ENCODE measurements at places on chromosomes 6 and 20.

DNA sequence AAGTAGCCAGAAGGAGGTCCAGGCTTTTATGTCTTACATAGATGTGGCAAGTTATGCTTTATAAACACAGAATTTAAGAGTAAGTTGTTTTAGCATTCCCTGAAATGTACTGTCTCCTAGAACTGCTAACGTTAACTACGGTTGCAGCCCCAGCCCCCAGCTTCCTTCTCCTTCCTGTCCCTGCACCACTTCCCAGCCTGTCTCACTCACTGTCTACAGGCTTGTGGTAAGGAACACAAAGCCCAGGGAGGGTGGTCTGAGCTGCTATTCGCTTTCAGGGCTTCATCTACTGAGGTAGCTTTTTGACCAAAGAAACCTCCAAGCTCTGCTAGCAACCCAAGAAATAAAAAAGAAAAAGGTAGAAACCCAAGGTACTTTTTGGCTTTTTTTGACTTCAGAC, 35.9 kb downstream of the PCSK2 start:
- DNase-seq, result peak; percentile 10

- DNase-seq, result peak; percentile 83
These were observed 11.4 kb downstream of the TEAD3 start for GRCh38 chr6:35485402-35485877.

- DNase-seq, result no peak
These were observed 12.5 kb downstream of the FBXO30 start for GRCh38 chr6:145802141-145802540.

- DNase-seq, result no peak
These were observed 3.6 kb downstream of the GHRH start for GRCh38 chr20:37257988-37258387.

- DNase-seq, result peak; percentile 72
These were observed 62.1 kb downstream of the NOL4L start for GRCh38 chr20:32522776-32523612.

- no peak for DNase-seq
These were observed 135.2 kb downstream of the DLL1 start for GRCh38 chr6:170155464-170156196.

DNA sequence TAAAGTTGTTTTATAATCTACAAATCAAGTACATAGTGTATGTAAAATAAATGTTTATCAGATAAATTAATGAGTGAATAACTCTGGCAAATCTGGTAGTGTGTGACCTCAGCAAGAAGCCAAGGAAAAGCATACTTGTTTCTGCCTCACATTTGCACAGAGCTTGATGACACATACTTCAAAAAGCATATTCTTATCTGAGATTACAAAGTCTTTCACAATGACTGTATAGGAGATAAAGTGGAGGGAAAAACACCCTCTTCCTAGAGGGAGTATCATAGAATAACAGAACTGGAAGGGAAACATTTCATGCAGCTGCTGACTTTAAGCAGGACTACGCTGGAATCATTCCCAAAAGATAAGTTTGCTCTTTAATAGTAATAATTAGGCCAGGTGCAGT, 28.1 kb upstream of the AKAP7 start:
- peak; percentile 73 for DNase-seq

- peak; percentile 78 for DNase-seq
These were observed 53.7 kb downstream of the BMP7 start for GRCh38 chr20:57212534-57213276.

DNA sequence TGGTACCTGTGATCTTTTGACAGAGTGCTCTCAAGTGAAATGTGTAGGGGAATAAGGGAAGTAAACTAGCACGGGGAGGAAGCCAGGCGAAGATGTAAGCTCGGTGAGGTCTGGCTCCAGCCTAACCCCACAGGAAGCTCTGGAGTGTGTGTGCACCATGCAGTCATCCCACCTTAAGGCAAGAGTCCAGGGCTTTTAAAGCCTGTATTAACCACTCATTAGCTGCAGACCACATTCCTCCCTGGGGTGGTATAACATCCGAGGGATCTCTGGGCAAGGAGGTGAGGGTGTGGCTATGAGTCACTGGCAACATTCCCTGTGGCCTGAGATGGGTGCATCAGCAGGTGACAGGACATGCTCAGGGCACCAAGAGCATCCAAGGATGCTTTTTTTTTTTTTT, 12.5 kb upstream of the RANBP9 start:
- DNase-seq, result no peak

- no peak for DNase-seq
These were observed 16.1 kb upstream of the ATP9A start for GRCh38 chr20:51784299-51784698.

GRCh38 chr20:658202-658601, 5.2 kb upstream of the SRXN1 start:
- no peak for DNase-seq

GRCh38 chr6:129177801-129178200, 294.9 kb downstream of the LAMA2 start:
- no peak for DNase-seq

DNA sequence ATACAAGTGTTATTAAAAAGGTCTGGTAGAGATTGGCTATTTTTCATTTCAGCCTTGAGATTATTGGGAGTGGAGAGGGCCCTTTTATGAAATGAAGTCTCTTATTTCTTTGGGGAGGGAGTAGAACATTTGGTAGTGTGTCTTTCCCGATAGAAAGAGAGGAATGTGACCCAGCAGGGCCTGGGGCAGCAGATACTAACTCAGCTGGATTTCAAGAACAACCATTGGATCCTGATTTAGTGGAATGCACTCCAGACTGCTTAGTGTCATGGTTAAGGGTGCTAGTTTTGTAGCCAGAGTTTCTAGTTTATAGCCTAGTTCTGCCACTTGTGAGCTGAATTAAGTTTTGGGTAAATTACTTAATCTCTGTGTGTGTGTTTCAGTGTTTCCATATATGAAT, 18.4 kb upstream of the FLRT3 start:
- DNase-seq, result no peak

GRCh38 chr6:87922947-87923330, 124.7 kb upstream of the SPACA1 start:
- no peak for DNase-seq

- DNase-seq, result peak; percentile 66
These were observed 240.1 kb downstream of the KCNQ5 start for GRCh38 chr6:72861935-72862432.
